ENCODE measurements at places on chromosomes 16 and 17.
A peak's percentile ranks its signal among the peaks of the same experiment; 100 is the strongest.

DNA sequence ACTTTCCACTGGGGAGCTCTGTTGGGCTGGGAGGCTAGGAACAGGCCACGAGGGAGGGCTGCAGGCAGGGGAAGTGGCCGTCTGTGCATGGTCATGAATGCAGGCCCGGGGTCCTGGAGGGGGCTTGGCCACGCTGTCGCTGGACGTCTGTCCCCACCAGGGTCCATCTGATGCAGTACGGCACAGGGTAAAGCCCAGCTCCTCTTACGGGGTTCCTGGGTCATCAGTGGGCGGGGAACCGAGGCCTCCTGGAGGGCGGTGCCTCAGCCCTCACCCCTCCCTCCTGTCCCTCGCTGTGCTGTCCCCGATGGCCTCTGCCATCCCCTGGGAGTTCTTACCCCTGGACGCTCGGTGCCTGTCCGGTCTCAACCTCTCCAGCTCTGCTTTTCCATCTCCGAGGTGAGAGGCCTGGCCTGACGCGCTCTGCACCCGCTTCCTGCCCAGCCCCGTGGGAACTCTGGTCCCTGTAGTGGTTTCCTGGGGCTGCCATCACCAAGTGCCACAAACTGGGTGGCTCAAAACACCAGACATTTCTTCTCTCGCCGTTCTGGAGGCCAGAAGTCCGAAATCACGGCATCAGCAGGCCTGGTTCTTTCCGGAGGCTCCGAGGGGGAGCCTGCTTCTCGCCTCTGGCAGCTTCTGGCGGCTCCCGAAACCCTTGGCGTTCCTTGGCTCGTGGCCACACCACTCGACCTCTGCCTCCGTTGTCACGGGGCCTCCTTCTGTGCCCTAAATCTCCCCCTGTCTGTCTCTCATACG lies 182.8 kb downstream of the SEC14L1 start:
- DNase-seq: no peak

- DNase-seq: no peak
Measured at GRCh38 chr17:830950-831349, 48.8 kb downstream of the MRM3 start.

DNA sequence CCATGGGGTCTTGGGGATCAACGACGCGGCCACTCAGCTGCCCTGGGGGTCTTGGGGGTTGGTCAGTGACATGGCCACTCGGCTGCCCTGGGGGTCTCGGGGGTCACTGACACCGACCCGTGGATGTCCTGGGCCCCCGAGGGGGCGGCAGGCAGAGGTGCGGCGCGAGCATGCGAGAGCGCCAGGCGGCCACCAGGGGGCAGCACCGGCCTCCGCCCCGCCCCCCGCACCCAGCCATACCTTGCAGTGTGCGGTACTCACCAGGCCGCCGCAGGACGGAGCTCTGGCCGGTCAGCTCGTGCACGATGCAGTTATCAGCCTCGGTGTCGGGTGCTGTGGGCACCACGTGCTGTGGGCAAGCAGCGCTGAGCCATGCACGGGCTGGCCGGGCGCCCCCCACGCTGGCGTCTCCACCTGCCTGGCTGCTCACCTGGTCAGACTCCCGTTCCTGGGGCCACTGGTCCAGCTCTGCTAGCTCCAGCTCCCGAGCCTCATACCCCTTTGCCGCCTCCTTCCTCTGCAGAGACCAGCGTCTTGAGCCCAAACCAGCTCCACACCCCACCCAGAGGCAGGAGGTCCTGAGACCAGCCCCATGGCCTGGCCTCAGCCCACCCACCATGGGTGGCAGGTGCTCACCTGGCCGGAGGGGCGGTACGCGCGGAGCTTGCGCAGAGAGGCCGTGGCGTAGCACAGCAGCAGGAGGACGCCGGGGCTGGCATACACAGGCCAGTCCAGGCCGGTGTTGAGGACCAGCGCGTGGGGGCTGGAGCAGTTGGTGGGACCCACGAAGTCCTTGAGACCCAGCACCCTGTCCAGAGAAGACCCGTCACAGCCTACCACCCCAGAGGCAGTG lies 31.2 kb downstream of the CTU2 start:
- peak; percentile 42 for DNase-seq

GRCh38 chr17:68199837-68200688 lies 47.8 kb upstream of the AMZ2 start:
- DNase-seq: no peak

DNA sequence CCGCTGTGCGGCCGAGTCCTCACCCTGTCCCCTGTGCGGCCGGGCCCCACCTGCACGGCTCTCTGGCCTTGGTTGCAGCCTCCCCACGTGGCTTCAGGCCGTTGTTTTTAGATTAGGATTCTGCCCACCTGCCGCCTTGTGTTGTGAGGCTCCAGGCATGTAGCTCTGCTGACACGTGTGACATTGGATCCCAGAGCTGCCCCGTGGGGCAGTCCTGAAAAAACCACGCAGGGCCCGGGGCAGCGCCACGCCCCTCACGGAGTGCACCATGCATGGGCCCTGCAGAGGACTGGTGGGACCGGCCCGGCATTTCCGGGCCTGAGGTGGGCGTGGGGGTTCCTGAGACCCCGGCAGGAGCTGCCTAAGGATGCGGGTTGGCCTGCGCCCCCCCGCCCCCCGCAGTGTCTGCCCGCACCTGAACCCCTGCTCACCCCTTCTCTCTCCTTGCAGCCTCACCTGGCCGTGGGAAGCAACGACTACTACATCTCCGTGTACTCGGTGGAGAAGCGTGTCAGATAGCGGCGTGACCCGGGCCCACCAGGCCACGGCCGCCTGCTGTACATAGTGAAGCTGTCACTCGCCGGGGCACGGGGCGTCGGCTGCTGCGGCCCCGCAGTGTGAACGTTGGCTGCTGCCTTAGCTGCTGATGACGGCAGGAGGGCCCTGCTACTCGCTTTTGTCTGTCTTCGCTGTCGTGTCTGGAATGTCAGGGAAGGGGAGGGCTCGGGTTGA lies 27.7 kb upstream of the CHMP6 start:
- no peak for DNase-seq

- DNase-seq: no peak
Measured at GRCh38 chr16:30626236-30626635, 16.0 kb upstream of the ZNF689 start.

DNA sequence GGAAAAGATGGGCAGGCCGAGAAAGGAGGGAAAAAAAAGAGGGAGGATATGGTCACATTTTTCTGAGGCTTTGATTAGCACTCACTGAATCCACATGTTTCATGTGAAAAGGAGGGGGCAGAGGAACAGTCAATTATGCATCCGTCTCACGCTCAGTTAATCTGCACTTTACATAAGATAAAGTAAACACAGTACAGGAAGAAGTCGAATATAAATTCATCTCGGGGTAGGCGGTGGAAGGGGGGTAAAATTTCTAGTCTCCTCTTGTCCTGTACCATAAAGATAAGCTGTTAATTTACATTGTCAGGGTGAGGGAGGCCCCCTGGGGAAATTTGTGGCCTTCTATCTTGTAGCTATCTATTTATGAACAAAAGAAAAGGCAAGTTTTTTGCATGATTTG lies 73.1 kb upstream of the CES5A start:
- peak; percentile 39 for DNase-seq

DNA sequence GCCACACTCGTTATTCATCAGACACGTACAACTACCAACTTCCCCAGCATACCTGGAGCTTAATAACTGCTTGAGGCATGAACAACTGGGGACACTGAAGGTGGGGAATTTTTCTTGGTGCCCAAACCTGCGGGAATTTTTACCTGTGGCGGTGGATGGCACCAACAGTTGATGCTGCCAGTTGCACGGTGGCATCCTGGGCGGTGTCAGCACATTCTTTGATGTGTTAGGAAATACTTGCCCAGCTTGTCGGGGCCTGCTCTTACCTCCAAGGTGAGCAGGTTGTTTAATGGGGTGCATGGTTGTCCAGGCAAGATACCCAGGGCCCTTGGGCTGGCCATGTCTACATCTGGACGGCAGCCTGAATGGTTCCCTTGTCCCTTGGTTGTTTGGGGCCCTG lies 79.6 kb downstream of the CRISPLD2 start:
- DNase-seq: no peak

Measured in NCI-H1417 (cell line).